Activated naive CD4-positive, alpha-beta T cell treated with anti-CD3 and anti-CD28 coated beads for 36 hours (primary cell): ENCODE measurements at places on chromosomes 7 and 10.

GRCh38 chr7:28165261-28165660, 15.3 kb downstream of the JAZF1 start:
- DNase-seq: no peak

GRCh38 chr10:111161109-111161874, 84.5 kb downstream of the ADRA2A start:
- no peak for DNase-seq

- DNase-seq: no peak
These were observed 3.6 kb downstream of the ARL3 start for GRCh38 chr10:102710609-102711008.

- no peak for DNase-seq
These were observed 687.8 kb downstream of the IPMK start for GRCh38 chr10:57579926-57580325.

DNA sequence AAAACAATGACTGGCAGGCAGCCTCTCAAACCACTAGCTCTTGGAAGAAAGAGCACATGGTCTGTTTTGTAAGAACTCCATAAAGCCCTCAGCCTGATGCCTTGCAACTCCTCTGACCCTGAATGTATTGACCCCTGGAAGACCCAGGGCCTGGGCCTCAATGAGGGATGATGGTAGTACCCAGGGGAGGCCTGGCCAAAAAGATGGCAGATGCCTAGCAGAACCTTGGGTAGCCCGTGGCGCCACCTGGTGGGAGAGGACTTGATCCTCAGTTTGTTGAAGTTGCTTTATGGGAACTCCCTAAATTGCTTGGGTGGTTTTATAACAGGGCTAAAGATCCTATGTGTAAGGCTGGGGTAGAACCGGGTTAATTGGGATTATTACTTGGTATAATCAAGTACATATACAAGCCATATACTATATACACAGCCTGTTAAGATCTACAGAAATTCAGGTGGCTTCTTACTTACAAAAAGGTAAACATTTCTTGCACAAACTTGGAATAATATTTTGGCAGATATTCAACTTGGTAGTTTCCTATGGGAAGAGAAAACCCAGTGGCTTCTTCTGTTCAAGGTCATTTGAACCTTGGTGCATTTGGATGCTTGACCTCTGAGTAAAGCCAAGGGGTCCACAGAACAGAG, 95.8 kb upstream of the CACUL1 start:
- peak; percentile 93 for DNase-seq

- DNase-seq: no peak
These were observed 222.7 kb upstream of the ZMIZ1 start for GRCh38 chr10:78846071-78846470.

DNA sequence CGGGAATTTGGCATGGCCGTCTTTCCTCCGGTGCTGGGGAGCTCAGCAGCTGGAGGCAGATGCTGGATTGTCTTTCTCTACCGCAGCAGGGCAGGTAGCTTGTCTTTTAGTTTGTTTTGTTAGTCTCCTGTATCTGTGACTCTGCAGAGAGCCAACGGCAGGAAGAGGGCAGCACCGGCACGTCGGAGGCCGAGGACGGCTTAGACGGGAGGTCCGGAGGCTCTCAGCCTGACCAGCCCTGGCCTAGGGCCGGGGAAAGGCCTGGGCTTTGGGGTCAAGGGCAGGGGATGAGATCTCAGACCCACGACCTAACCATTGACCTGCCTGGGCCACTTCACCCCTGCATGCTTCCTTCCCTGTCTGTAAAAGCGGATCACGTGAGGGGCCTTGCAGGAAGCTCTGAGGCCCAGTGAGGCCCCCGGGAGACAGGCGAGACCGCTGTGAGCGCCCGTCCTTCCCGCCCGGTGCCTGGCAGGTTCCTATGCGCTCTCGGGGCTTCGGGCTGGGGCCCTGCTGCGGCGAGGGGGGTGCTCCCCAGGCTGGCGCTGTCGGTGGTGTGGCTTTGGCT, 72.7 kb downstream of the LHPP start:
- peak; percentile 38 for DNase-seq

DNA sequence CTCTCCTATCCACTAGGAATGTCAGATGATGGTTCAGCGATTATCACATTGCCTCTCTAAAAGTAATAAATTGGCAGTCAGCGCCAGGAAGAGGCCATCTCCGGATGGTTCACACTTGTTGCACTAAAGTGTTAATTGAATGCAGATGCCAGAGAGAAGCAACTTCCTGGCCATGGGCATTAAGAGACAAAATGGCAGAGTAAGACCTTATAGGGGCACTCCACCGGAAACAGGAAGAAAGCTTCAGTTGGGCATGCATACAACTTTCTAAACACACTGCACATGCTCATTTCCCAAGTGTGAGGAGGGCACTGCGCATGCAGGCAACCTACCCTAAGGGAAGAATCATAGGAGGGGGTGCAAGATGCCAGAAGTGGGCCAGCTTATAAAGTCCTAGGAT, 71.7 kb upstream of the AUTS2 start:
- DNase-seq: no peak

GRCh38 chr10:54559498-54559897, 241.5 kb downstream of the PCDH15 start:
- no peak for DNase-seq

DNA sequence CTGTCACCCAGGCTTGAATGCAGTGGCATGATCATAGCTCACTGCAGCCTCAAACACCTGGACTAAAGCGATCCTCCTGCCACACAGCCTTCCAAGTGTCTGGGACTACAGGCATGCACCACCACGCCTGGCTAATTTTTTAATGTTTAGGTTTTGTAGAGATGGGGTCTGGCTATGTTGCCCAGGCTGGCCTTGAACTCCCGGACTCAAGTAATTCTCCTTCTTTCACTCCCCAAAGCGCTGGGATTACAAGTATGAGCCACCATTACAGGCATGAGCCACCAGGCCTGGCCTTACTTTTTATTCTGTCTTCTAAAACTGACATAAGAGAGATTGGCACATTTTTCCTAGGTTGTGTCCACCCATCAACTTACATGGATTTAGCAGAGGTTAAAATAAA, 33.3 kb downstream of the TACC2 start:
- DNase-seq: no peak

GRCh38 chr10:99975942-99976809, 33.6 kb downstream of the DNMBP start:
- DNase-seq: no peak

DNA sequence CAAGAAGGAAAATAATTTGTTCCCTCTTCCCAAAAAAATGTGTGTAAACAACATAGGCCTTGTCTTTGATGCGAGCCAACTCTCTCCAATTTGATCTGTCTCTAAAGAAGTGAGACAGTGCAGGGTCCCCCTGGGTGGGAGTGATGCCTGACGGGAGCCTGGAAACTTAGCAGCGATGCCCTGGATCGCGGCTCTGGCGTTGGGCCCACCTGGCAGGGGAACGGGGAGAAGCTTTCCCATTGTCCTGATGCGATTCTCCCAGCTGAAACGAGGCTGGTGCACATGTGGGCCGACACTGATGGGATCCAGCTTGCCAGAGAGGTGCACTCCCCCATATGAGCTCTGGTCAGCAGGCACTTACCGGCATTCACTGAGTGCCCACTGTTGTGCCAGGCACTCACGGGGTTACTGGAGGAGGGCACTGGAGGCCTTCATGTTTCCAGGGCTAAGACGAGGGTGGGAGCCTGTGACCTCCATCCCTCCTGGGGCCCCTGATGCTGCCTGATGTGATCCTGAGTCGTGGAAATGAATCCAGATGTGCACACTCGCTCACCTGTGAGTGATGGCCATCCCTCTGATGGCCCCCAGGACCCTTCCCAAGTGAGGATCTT, 132.8 kb downstream of the PTPN20 start:
- DNase-seq: no peak

DNA sequence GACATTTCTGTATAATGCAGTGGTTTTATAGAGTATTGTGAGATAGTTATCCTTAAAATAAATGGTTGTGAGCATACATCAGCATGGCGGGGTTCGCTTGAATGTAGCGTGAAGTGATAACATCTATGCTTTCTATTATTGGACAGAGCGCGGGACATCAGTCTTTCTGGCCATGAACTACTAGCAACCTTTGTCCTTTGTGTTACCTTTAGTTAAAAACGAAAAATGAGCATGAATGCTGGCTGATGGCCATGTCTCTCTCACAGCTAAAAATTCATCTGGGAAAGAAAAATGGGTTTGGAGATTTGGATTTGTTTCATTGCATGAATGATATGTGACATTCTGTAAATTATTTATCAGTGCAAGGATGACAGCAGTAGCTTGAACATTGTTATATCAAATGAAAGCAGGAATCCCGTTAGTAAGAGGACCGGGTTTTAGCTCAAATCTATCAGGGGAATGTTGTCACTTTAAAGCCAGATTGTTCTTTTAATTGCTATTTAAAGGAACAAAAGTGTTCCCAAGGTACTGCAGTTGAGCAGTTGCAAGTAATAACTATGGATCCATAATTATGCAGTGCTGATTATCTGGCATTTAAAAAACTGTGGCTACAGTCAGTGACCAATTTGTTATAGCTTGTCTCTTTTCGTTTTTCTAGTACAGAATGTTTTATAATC, 131.0 kb downstream of the KAT6B start:
- no peak for DNase-seq

DNA sequence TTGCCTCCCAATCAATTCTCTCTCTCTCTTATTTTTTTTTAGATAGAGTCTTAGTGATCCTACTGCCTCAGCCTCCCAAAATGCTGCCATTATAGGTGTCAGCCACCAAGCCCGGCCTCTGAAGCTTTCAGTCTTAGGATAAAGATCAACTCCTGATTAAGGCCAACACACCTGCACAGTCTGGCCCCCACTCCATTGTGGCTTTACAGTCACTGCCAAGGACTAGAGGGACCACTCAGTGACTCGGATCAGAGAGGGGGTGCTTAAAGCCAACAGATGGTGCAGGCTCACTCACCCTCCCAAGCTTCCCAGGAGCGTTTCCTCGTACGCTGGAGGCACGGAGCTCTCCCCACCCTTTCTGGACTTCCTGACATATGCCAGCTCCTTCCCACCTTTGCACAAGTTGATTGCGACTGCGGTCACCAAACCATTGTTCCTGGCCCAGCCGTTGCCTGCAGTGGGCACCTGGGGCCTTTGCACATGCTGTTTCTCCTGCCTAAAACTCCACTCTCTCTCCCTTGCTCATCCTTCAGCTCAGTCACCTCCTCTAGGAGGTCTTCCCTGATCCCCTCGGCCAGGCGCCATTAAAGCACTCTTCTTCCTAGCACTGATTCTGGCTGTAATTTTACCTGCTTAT, 1.7 kb upstream of the CDH23 start:
- no peak for DNase-seq

DNA sequence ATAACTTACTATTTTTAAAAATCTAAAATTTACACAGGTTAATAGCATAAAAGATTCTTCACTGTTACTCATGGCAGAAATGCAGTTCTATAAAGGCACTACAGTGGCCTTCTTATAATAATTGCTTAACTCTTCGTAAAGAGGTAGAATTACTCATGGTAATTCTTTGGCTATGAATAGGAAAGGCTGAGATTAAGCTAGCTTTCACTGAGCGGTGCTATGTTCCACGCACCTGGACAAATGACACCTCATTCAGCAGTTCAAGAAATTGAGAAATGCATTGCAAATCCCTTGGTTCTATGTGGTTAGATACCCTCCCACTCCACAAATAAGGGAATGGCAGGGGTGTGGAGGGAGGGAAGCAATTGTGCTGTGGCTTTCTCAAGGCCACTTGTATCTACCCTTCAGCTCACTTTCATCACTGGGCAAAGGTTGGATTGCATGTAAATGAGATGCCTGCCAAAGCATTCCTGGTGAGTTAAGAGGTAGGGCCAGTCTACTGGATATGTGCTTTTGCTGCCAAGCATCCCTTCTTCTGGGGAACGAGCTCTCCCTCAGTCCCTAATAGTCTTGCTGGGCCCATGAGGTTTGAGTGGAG, 210.9 kb downstream of the TEX36 start:
- no peak for DNase-seq

DNA sequence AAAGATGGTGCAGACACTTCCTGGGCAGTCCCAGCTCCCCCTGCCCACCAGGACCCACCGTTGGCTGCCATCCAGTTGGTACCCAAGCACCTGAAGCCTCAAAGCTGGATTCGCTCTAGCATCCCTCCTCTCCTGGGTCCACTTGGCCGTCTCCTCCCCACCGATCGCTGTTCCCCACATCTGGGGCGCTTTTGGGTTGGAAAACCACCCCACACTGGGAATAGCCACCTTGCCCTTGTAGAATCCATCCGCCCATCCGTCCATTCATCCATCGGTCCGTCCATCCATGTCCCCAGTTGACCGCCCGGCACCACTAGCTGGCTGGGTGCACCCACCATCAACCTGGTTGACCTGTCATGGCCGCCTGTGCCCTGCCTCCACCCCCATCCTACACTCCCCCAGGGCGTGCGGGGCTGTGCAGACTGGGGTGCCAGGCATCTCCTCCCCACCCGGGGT, 14.5 kb upstream of the LIMK1 start:
- no peak for DNase-seq

DNA sequence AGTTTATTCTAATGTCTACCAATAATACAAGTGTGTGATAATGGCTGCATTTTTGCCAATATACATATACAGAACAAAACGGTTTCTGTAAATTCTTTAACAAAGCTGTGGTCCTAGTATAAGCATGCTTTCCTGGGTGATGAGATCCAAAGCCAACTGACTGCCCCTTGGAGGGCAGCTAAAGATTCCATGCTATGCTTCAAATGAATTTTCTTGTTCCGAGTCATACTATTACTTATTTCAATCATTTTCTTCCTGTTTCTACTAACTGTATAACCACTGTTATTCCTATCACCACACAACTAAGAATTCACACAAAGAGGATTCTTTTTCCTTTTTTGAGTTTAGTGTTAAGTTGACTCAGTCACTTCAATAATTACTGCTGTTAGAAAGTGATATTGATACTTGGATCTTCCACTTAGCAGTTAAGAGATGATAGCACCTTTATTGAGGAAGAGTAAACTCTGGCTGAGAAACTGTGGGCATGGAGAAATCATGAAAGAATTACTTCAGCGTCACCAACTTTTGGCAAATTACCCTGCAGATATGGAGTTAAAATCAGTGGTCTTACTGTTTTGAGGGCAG, 197.5 kb downstream of the ARL4A start:
- no peak for DNase-seq

DNA sequence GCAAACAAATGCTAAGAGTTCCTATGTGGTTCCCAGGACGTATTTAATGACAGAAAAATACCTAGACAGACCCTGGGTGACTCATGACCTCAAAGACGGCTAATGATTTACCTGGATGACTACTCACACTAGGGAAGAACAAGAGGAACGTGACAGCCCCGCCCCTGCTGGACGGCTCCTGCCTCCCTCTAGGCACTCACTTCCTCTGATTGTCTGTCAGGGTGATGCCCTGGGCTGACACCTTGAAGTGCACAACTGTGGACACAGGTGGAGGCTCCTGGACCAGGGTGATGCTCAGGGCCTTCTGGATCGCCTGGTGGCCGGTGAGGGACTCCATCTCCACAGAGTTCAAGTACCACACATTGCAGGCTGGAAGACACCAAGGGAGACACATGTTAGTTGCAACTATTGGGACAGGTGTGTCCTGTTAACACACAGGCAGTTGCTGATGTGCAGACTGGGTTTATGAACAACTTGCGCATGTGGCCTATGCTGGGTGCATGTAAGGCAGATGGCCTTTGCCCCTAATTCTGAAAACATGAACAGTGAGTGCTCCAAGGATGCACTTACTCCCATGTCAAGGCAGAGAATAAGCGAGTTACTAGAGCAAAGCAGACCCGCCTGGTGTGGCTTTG, 298.3 kb downstream of the TNS3 start:
- no peak for DNase-seq
